Stimulated activated CD8-positive, alpha-beta memory T cell treated with anti-CD3 and anti-CD28 coated beads, Interleukin-2, amount 100 ng/mL, for 48 hours (primary cell): ENCODE measurements at places on chromosomes 6 and 20.

DNA sequence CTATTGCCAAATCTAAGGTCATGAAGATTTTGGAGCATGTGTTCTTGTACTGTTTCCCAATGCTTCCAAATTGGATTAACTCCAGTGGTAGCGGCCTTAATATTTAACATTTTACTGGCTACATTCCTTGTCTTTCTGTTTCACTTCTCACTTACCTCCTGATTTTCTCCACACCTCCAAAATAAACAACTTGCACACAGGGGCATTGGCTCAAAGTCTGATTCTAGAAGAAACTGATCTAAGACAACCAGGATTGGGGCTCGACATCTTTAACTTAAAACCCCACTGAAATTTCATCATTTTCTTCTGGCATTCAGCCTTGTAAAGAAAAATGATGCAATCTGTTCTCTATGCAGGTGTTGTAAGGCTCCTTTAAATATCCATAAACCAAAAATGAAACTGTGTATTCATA, 557.9 kb upstream of the ID4 start:
- no peak for DNase-seq

DNA sequence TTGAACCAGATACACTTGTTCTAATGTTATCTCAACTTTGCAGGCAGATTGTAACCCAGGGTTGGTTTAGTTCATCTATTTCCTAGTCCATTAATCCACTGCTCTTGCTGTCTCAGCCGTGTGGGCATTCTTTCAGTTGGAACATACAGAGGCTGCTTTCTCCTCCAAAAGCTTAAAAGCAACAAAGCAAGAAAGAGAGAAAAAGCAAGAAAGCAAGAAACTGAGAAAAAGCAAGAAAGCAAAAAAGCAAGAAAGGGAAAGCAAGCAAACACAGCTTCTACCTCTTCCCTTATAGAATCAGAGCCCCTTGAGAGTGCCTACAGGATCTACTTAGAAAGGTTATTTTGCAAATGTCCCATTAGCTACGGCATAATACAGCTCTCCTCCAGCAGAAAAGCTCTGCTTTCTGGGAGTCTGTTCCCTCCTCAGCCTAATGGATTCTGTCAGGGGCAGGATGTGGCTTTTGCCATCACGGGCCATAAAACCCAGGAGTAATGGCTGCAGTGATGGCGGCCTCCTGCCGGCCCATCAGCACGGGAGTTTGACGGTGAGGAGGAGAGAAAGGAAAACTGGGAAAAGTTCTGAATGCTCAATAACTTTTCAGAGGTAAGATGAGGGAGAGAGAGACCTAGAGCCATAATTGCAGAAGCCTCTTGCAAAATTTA, 156.8 kb upstream of the JARID2 start:
- no peak for DNase-seq

GRCh38 chr6:1335367-1336037, 23.6 kb downstream of the FOXQ1 start:
- no peak for DNase-seq

- no peak for DNase-seq
These were observed 112.2 kb downstream of the PCSK2 start for GRCh38 chr20:17339000-17339399.

DNA sequence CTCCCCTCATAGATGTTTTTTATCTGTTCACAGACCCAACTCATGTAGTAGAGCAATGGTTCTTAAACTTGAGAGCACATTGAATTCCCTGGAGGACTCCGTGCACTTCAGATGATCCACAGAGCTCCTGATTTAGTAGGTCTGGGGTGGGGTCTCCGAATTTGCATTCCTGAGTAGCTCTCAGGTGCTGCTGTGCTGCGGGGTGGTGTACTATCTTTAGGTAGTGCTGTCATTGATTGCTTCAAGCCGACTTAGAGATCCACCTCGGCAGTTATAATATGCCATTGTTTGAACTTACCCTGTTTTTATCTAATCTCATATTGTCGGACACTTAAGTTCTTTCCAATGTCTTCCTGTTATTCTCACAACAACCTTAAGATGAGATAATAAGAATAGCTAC, 45.0 kb downstream of the BMP2 start:
- DNase-seq: no peak

GRCh38 chr6:45707176-45707575, 308.5 kb downstream of the CLIC5 start:
- no peak for DNase-seq

- no peak for DNase-seq
These were observed 82.4 kb upstream of the TCF21 start for GRCh38 chr6:133806382-133807140.
